ENCODE measurements at places on chromosomes 16 and 17. TPM values are rescaled to one million over a fixed set of nuclear protein-coding genes. Genes with fewer than 3 reads are reported as not detected.

SMPD3 gene
- 0.85 TPM for polyA plus RNA-seq

QRICH2 gene
- 3.6 TPM for polyA plus RNA-seq

NPIPB2 gene
- 6.8 TPM for polyA plus RNA-seq

DNA sequence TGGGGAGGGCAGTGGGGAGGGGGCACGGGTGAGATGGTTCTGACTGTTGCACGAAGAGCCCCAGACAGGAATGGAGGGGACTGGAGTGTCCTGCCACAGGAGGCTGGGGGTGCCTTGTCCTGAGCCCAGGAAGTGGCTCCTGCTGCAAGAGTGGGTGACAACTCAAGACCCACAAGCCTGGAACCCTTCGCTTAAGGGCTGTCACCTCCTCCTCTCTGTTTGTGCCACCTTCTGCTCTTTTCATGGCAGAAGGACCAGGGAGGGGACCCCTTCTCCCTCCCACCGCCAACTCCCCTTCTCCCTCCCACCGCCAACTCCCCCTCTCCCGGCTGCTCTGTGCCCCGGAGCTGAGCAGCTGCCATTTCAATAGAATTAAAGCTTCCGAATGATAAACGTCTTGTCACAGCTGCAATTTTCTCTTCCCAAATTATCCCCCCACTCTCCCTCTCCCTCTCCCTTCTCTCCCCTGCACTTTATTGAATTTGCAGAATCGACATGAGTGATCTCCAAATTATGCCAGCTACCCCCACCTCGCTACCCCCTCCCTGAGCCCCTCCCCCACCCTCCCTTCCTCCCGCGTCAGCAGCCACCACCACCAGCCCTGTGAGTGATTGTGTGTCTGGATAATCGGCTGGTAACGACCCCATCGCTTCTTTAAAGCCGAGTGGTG lies 13.7 kb downstream of the GJD3 start:
- DNase-seq = no peak

DNA sequence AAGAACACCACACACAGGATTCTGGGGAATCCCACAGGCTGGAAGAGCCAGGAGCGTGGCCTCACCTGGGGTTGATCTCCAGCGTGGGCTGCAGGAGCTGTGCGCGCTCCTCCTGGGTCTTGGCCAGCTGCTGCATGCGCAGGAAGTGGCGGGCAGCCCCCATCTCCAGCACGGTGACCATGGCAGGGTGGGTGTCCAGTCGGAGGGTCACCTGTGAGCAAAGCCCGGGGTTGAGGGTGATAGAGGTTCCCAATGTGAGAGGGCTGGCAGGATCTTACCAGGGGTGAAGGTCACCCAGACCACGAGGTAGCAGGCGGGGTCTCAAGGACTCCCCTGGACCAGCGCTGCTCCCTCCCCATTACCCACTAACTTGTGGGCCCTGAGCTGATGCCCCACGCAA lies 7.4 kb downstream of the DNASE1 start:
- no peak for DNase-seq

Measured in muscle of arm (tissue), 14 donors.